Stimulated activated CD8-positive, alpha-beta memory T cell treated with anti-CD3 and anti-CD28 coated beads, Interleukin-15, amount 100 ng/mL, for 4 hours (primary cell): ENCODE measurements at places on chromosomes 16 and 17.

GRCh38 chr17:42061646-42062487 lies 11.5 kb upstream of the C17orf113 start:
- DNase-seq, result no peak

- no peak for DNase-seq
These were observed 12.9 kb upstream of the ODF4 start for GRCh38 chr17:8326511-8327302.

- no peak for DNase-seq
These were observed 7.4 kb downstream of the ADAD2 start for GRCh38 chr16:84198401-84198800.

DNA sequence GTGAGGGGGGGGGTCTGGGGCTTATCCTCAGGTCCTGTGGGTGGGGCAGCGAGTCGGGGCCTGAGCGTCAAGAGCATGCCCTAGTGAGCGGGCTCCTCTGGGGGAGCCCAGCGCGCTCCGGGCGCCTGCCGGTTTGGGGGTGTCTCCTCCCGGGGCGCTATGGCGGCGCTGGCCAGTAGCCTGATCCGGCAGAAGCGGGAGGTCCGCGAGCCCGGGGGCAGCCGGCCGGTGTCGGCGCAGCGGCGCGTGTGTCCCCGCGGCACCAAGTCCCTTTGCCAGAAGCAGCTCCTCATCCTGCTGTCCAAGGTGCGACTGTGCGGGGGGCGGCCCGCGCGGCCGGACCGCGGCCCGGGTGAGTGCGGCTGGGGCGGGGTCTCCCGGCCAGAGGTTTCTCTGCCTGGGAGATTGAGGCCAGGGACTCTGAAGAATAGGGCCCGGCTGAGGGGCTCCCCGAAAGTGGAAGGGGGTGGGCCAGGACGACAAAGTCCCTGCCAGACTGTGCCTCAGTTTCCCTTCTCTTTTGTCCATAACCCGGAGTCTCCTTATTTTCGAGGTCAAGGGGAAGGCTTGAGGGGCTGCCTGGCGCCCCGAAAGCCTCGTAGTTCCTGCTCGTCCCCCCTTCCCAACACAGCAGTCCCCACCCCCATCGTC lies at the start of gene FGF11:
TSS of gene FGF11 (plus strand) at position 51 of the 651 bp plus-strand sequence. CDS start at position 160, 109 bp downstream.
- DNase-seq, result no peak

DNA sequence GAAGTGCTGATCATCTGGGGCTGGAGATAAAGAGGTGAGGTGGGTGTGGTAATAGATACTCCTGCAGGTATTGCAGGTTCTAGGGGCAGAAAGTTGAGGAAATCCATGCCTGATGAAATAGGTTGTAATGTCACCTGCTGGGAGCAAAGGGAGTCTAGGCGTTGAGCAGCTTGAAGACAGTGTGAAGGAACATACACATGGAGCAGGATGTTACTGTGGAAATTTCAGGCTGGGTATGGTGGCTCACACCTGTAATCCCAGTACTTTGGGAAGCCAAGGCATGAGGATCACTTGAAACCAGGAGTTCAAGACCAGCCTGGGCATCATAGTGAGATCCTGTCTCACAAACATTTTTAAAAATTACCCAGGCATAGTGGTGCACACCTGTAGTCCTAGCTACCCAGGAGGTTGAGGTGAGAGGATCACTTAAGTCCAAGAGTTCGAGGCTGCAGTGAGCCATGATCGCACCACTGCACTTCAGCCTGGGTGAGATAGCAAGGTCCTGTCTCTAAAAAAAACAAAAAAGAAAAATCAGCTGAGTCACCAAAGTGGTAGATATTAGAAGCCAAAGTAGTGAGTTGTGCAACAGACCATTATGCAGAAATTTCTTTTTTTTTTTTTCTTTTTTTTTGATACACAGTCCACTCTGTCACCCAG lies 9.1 kb upstream of the CRYBA1 start:
- no peak for DNase-seq

DNA sequence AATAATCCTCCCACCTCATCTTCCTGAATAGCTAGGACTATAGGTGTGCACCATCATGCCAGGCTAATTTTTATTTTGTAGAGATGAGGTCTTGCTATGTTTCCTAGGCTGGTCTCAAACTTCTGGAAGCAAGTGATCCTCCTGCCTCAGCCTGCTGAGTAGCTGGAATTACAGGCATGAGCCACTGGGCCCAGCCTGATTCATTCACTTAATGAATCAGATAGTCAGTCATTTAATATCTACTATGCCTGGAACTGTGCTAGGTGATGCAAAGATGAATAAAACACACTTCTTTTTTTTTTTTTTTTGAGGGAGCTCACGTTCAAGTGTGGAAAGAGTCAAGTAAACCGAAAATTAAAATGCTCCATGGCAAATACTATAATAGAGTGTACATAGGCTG lies 39.4 kb downstream of the EFCAB13 start:
- DNase-seq, result no peak

GRCh38 chr17:50289991-50290702 lies 15.9 kb downstream of the TMEM92 start:
- DNase-seq, result no peak

- no peak for DNase-seq
These were observed 33.1 kb upstream of the CCL22 start for GRCh38 chr16:57325458-57325857.

- DNase-seq, result no peak
These were observed 17.1 kb downstream of the SAP30BP start for GRCh38 chr17:75684249-75684648.

GRCh38 chr17:38982858-38983746 lies 15.9 kb upstream of the FBXO47 start:
- DNase-seq, result peak; percentile 15

GRCh38 chr16:22267764-22268163 lies 29.4 kb upstream of the POLR3E start:
- DNase-seq, result no peak

DNA sequence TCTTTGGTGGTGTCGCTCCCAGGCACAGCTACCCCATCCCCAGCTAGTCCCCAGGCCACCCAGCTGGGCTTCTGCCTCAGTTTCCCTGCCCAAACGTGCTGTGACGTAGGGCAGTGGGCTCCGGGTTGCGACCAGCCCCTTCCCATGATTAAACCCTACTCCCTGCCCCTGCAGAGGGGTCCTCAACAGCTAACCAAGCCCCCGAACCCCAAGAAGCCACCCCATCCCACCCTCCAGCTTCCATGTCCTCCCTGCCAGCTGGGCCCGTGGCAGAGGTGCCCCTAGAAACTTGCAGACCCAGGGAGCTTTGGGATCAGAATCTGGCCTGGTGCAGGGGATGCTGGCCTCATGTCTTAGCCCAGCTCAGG lies 879 bp upstream of the NTN3 start:
- no peak for DNase-seq

- no peak for DNase-seq
These were observed 1113.8 kb upstream of the RBFOX1 start for GRCh38 chr16:6218855-6219254.

DNA sequence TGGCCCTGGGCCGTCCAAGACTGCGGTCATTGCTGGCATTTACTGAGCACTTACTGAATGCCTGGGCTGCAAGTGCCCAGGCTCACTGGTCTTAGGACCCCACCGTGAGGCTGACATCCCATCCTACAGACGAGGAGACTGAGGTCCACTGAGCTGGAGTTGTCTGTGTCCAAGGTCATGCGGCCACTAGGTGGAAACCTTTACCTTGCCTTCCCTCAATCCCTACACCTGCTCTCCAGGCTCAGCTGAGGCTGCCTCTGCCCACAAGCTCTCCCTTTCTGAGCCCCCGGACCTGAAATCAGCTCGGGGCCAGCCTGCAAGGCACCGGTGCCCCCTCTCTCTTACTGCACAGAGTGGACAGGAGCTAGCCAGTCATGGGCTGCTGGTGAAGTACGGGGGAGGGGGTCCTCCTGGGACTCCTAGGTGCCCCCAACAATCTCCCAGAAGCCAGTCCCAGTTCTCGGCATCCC lies 1.5 kb downstream of the CASKIN1 start:
- DNase-seq, result no peak

DNA sequence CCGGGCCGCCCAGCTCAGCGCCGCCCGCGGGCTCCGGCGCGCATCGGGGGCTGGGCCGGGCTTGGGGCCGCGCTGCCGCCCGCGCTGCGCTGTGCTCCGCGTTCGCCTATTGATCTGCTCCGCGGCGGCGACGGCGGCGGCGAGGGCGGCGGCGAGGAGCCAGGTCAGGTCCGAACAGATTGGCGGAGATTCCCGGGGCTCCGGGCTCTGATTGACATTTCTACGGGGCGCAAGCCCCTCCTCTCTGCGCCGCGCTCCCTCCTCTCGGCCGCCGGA lies 559 bp downstream of the IRX3 start:
- no peak for DNase-seq

GRCh38 chr16:58086381-58087208 lies 42.6 kb downstream of the CFAP20 start:
- DNase-seq, result no peak

DNA sequence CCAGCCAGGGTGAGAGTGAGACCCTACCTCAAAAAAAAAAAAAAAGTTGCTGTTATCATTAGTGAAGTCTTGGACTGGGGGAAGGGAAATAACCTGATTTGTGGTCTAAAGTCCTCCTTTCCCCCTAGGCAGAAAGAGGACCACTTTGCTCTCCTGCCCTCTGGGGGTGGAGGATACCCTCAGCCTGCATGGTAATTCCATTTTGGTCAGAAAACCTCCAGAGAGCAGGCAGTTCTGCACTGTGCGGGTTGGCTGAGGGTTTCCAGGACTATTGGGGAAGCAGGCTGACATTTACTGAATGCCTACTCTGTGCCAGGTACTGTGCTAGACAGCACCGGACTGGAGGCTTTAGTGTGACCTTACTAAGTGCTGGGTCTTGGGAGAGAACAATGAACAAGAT lies 2.6 kb downstream of the ADAP2 start:
- DNase-seq, result no peak

DNA sequence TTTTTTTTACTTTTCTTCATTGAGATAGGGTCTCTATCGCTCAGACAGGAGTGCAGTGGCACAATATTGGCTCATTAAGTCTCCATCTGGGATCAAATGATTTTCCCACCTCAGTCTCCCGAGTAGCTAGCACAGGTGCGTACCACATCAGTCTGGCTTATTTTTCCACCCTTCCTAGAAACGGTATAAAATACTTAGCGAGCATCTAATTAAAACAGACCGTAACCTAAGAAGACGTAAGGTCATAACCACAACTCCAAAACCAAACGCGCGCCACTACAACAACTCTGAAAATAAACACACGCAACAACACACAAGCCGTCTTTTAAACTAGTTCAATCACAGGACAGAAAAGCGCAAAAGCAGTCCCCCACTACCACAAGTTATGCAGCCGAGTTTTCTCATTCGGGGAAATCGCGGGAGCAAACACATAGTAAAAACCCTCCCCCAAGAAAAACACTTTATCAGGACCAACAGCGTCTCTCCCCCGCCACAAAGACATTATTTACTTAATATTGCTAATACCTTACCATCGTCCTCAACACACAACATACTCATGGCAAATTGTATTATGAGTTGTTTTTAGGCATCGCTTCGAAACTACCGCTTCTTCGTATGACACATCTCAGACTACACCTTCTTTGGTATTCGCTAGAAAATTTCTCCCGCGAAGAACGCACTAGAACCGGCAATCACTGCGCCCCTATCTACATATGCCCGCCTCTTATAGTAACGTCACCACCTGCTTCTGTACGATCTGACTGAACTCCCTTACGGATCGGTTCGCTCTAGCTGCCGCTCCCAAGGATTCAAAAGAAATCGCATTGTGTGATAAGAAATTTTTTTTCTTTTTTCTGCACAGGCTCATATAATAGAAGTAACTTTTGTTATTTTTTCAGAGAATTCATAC lies 32.8 kb downstream of the TEX14 start:
- DNase-seq, result peak; percentile 26

DNA sequence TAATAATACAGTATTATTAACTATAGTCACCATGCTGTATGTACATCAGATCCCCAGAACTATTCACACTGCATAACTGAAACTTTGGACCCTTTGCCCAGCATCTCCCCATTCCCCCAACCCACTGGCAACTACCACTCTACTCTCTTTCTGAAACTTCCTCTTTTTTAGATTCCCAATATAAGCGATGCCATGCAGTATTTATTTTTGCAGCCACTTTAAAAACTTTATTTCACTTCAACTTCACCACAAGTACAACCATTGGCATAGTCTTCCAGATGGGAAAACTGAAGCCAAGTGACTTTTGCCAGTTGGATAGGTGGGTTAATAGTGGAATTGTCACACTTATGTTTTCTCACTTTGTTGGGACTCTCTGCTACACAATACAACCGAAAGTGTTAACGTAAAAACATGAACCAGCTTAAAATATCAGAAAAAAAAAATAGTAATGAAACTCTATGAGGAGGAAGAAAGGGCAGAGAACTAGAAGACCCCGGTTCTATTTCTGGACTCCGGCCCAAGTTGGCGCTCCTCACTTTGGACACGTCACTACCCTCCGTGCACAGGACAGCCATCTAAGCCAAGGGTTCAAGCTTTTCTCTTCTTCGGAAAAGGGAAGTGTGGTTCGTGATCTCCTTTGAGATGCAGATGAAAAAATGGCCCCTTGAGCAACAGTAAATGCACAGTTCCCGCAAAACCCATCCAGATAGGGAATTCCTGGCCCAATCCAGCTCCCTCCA lies 743 bp downstream of the SHCBP1 start:
- no peak for DNase-seq

DNA sequence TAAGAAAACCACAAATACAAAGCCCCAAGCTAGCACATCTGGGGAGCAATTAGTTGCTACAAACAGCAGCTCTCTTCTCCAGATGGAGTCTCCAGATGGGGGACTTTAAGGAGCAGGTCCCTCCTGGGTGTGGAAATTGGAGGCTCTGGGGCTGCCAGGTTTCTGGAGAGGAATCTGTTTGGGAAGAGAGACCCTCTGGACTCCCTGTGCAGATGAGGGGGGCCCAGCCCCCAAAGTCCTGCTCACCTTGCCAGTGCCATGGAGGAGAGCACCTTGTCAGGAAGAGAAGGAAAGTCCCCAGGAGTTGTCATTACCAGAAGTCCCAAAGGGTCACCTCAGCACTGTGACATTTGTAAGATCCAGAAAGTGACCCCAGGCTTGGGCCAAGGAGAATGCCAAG lies 14.8 kb downstream of the TEKT5 start:
- no peak for DNase-seq

DNA sequence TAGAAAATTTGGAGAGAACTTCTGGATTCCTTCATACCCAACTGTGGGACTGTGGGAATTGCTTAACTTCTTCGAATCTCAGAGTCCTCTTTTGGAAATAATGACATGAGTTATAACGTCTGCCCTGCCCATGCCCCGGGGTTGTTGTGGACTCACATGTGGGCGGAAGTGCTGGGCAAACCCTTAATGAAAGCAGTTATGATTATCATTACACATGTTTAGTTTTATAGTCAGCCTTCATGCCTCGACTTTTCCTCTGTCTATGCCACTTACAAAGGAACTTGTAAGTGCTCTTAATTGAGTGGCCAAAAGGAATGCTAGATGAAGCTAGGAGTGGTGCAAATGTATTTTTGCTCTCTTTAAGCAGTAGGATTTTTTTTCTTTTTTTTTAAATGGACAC lies 3.9 kb downstream of the KRT27 start:
- no peak for DNase-seq
